HEK293T (cell line): ENCODE measurements at places on chromosomes 4 and X.

DNA sequence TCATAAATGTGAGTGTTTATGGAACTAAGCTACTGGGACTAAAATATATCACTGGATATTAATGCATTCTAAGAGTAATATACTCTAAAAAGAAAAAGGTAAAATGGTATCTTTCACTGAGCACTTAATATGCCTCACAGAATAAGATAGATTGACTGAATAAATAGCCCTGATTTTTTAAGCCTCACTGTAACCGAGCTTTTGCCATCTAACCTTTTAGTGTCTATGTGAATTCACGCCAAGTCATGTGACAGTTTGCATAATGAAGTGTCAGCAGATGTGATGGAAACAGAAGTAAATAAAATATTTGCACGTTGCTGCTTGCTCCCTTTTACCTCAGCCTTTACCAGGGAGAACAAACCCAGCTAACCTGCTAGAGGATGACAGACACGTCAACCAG is 119.7 kb upstream of the NWD2 start:
- no peak for DNase-seq

DNA sequence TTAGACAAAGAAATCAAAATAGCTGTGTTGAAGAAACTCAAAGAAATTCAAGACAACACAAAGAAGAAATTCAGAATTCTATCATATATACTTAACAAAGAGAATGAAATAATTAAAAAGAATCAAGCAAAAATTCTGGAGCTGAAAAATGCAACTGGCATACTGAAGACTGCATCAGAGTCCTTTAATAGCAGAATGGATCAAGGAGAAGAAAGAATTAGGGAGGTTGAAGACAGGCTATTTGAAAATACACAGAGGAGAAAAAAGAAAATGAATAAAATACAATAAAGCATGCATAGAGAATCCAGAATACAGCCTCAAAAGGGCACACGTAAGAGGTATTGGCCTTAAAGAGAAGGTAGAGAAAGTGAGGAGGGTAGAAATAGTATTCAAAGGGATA is 179.5 kb upstream of the SPIN4 start:
- DNase-seq: no peak

DNA sequence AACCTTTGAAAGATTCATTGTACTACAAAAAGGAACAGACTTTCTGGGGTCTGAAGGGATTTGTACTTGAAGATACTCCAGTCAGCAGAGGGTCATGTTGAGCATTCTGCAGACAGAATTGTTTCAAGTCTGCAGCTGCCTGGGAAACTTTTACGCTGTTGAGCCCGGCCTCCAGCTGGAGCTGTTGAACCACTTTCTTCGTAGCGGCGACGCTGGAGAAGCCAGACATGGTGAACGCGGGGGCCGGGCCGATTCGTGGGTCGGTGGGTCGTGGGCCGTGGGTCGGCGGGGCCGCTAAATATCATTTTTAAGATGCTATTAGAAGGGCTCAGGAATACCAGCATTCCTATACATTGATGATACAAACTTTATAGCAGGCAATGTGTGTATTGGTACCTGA is 12.0 kb upstream of the RTL9 start:
- no peak for DNase-seq

- DNase-seq: no peak
Observed at GRCh38 chr4:24352112-24352511, 232.2 kb downstream of the DHX15 start.

DNA sequence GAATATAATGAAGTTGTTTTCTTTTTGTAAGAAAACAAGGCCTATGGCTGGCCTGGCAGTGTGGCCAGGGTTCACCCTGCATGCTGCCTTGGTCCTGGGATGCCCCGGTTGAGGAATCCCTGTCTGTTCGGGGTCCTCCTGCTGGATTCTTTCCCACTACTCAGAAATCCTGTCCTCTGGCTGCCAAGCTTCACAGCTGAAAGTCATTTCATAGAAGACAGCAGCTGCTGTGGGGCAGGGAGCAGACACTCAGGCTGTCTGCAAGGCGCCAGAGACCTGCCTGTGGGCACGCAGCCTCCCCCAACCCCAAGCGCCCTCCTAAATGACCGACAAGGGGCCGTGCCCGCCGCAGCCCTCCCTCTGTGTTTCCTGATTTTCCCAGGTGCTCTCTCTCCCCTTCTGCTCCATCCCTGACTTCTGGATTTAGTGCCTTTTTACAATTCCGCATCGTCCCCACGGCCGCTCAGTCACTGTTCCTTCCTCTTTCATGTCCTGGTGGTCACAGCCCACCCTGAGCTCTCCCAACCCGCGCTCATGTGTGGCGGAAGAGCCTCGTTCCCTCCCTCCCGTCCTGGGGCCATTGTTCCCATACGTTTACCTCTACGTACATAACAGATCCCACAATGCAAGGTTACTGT is 27.5 kb downstream of the ZFYVE28 start:
- DNase-seq: no peak
